ENCODE measurements at places on chromosomes 5 and 9.

GRCh38 chr9:643966-644365 is 197.5 kb upstream of the DMRT1 start:
- DNase-seq = no peak

DNA sequence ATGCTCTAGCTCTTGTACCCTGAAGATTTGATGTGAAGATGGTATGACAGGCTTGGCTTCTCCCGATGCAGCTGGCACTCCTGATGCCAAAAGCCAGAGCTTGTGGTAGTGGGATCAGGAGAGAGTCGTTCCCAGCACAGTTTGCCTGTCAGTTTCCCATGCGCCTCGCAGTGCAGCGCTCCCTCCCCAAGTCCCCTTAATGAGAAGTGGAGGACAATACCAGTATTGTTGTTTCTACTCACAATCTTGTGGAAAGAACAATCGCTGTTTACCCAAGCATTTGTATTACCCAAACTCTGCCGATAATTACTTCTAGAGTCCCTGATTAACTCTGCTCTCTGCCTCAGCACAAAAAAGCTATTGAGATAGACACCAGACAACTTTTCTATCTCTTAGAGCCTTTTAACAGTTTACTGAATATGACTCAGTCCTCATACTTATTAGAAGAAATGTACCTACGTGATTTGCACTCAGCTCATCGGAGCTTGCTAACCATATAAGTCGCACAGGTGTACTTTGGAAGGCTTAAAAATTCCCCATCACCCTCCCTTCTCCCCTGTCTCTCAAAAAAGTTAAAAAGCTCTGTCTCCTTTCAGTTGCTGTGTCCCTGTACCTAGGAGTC is 283.2 kb upstream of the TMEM161B start:
- DNase-seq = no peak

DNA sequence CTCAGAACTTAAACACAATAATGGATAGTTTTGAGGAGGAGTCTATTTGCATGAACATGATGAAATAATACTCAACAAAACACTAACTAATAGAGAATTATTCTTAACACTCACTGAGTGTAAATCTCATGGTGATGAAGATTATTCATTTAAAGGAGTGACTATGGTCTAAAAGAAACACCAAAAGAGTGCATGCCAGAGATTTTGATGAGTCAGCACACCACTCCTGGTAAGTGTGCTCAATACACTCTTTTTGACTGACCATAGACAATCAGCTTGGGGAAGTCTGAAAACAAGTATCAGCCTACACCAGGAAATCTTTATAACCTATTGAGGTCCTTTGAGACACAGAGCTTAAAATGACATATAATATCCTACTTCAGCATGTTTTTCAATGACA is 6.8 kb upstream of the FST start:
- no peak for DNase-seq

- no peak for DNase-seq
Observed at GRCh38 chr5:133449181-133449580, 163.2 kb downstream of the FSTL4 start.

GRCh38 chr5:133314086-133314485 is 262.3 kb downstream of the HSPA4 start:
- DNase-seq = no peak

Measured in stimulated activated CD4-positive, alpha-beta T cell treated with anti-CD3 and anti-CD28 coated beads, Interleukin-12 subunit alpha, Interleukin-12 subunit beta, amount 100 ng/mL, for 48 hours (primary cell).